ENCODE measurements at places on chromosomes 6 and 20.
A peak's percentile ranks its signal among the peaks of the same experiment; 100 is the strongest.

- DNase-seq = no peak
These were observed 5.2 kb upstream of the GOPC start for GRCh38 chr6:117607511-117607910.

DNA sequence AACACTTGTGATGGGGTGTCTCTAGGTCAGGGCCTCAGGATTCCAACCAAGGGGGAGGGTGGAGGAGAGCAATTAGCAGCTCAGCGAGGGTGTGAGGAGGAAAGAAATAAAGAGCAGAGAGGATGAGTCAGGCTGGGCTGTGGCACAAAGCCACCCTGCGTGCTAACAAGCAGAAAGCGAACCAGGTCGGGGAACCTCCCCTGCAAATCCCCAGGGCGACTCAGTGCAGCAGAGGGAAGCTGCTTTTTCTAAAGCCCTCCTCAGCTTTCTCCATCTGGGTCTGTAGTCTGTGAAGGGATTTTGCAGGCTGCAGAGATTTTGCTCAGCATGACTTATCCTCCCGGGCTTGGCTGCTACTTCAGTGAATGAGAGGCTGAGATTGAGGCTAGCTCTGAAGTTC, 6.6 kb upstream of the SPO11 start:
- DNase-seq = no peak

DNA sequence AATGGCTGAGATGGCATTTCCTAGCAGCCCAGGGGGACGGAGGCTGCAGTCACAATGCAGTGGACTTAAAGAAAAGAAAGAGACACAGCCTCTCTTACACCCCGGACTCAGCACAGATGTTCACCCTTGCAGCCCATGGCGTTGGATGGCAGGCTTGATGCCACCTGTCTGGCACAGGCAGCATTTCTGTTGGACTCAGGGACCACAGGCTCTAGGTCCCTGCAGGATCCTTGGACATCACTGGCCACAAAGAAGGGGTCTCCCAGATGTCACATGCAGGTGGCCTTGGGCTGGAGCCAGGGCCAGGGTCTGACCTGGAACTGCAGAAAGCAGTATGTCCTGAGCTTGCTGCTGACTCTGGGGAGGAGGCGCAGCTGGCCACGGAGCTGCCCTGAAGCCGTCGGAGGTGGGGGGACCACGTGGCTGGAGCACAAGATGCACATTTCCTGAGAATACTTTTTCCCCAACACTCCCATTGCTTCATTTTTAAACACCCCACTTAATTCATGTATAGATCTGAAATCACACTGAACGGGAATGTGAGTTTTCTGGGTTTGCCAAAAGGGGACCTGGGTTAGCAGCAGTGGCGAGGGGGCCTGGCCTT, 102.3 kb upstream of the SULF2 start:
- DNase-seq = no peak

- no peak for DNase-seq
These were observed 15.4 kb downstream of the LINC00237 start for GRCh38 chr20:21090721-21091120.

DNA sequence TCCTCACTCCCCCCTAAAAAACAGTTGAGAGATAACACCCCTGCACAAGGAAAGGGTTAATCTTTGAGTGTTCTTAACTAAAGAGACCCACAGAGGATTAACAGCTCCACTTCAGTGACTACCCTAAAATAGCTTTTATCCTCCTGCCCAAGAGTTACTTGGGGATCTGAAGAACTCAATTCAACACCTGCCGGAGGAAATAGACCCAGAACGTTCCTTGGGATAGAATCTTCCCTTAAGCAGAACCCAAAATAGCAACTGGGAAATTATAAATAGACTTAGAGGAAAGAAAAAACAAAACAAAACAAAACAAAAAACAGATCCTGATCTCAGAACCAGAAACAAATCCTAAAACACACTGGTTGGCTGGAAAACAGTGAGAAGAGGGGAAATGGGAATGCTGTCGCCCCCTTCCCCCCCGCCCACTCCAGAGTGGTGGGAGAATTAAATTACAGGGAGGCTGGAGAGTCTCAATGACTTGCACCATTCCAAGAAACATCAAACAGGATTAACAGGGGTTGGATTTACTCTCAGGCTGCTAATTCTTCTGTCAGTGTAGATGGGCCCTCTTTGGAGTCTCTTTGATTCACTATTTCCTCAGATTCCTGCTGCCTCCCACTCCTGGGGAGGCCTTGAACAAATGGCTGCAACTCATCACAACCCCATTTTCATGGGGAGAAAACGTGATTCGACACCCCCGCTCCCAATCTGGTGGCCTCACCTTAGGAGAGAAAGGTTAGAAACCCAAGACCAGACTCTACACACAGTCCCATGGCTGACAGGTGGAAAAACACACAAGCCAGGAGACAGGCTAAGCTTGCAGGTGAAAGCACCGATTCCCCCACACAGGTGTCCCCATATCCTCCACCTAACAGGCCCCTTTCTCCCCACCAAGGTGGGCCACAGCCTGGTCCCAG, 1.4 kb downstream of the PLAGL2 start:
- no peak for DNase-seq

DNA sequence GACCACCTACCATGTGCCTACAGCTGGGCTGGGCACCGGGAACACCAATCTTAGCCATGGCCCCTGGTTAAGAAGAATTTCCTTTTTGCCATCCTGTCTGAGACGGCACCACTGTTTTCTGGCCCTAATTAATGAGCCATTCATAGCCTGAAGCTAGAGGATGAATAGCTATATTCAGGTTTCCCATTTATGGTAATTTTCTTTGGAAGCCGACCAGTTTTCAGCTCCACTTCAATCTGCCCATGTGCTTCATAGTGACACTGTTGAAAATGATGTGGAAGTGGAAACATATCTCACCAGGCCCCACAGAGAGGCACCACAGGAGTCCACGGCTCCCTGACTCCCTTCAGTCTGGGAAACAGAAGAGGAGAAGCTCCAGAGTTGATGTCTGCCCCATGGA, 22.6 kb upstream of the ULBP3 start:
- no peak for DNase-seq

DNA sequence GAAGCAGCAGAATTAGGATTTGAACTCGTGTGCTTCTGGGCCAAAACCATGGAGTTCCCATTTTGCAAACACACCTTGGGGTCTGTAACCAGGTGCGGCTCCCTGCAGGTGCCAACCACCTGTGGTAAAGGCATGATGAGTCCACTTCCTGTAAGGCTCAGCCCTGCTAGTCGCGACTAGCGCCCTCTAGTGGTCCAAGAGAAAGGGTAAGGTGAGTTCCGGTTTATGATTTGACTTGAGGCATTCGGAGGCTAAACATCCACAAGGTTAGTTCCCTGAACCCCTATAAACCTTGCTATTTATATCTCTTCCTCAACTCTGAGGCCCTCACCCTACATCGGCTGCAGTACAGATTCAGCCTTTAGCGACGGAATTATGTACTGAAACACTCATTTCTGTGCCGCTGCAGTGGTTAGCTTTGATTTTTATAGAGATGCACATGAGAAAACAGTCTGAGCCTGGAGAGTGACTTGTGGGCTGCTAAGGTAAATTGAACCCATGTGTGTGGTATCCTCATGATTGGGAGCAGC, 173.4 kb downstream of the PLCB1 start:
- peak; percentile 37 for DNase-seq

- DNase-seq = no peak
These were observed 57.2 kb upstream of the IRAK1BP1 start for GRCh38 chr6:78810146-78810545.

DNA sequence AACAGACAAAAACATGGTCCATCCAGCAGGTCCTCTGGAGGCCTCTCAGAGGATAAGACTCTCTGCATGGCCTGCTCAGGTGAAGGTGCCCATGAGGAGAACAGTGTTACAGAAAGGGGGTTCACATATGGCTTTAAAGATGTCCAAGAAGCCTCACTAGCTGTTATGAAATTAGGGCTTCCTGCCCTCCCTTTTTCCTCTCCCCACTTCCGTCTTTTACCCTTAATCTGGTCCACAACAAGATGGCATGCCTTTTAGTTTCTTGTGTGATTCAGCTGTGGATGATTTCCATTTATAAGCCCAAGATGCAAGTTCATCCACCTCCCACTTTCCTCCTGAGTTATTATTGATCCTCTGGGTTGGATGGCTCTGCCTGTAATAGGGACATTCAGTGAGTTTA, 14.0 kb downstream of the GCNT2 start:
- DNase-seq = no peak

Measured in Peyer's patch (tissue), 4 donors.